Activated CD4-positive, alpha-beta T cell treated with anti-CD3 and anti-CD28 coated beads for 48 hours (primary cell): ENCODE measurements at places on chromosomes 4 and X.

GRCh38 chrX:25300994-25301393 is 285.2 kb upstream of the ARX start:
- DNase-seq = no peak

- no peak for DNase-seq
These were observed 1847.5 kb upstream of the IGFBP7 start for GRCh38 chr4:58957711-58958110.

GRCh38 chr4:57866468-57867171 is 756.4 kb upstream of the IGFBP7 start:
- DNase-seq = no peak

DNA sequence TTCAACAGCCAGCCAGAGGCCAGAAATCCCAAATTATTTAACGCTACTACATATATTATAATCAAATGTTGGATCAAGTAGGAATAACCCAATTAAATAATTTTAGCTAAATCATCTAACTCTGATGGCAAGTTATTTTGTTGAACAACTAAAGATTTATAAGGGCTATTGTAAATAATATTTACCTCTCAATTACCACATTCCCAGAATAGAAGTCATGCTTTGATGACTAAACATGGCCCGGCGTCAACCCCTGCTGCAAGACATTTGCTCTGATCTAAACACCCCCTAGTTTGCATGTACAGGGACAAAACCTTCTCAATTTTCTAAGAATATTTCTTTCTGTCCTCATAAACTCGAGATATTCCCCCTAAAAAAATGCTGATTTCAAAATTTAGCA is 14.2 kb downstream of the VEGFC start:
- no peak for DNase-seq

DNA sequence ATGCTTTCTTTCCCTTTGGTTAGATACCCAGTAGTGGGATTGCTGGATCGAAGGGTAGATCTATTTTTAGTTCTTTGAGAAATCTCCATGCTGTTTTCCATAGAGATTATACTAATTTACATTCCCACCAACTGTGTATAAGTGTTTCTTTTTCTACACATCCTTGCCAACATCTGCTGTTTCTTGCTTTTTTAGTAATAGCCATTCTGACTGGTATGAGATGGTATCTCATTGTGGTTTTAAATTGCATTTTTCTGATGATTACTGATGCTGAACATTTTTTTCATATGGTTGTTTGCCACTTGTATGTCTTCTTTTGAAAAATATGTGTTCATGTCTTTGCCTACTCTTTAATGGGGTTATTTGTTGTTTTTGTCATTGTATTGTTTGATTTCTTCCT is 6.6 kb upstream of the AGA start:
- no peak for DNase-seq
